Smooth muscle cell of trachea (primary cell): ENCODE measurements at places on chromosomes 5 and 9. TPM values are rescaled to one million over a fixed set of nuclear protein-coding genes. Genes with fewer than 3 reads are reported as not detected.

The MYOT gene
- not detected in 2 replicates for total RNA-seq

The FOXD4L5 gene
- total RNA-seq: 0.15 and 0.17 TPM in 2 replicates

The RANBP17 gene
- total RNA-seq: 0.83 and 6.8 TPM in 2 replicates

The MOB3B gene
- 0.15 and 0.17 TPM in 2 replicates for total RNA-seq

The RASEF gene
- total RNA-seq: 0.44 and 0.50 TPM in 2 replicates

The EGFLAM gene
- total RNA-seq: 2.5 and 3.0 TPM in 2 replicates
